ENCODE measurements at places on chromosomes 16 and 17. TPM values are rescaled to one million over a fixed set of nuclear protein-coding genes. Genes with fewer than 3 reads are reported as not detected.

Gene ZNF213
- 13.0 TPM for total RNA-seq

Gene FOXF1
- 0.29 TPM for total RNA-seq

Gene CLCN7
- total RNA-seq = 107 TPM

Gene SRCIN1
- total RNA-seq = 5.7 TPM

Gene CIBAR2
- not detected for total RNA-seq

Gene HID1
- 13.1 TPM for total RNA-seq

Gene TCAP
- 70.2 TPM for total RNA-seq

Gene GPR139
- total RNA-seq = not detected

Gene SECTM1
- 3.6 TPM for total RNA-seq

Gene SDR42E1
- 8.9 TPM for total RNA-seq

Gene HYDIN
- total RNA-seq = 17.9 TPM

Gene MMP25
- 4.4 TPM for total RNA-seq

Gene LGALS9
- total RNA-seq = 12.8 TPM

Gene PIRT
- not detected for total RNA-seq

Gene OR4D2
- not detected for total RNA-seq

Gene FBXL16
- 0.93 TPM for total RNA-seq

Gene C16orf54
- 1.4 TPM for total RNA-seq

Gene GNPTG
- 50.2 TPM for total RNA-seq

Gene SLC9A5
- total RNA-seq = 3.6 TPM

Gene AKTIP
- 54.3 TPM for total RNA-seq

Gene PLXDC1
- 11.9 TPM for total RNA-seq

Gene ZNF598
- 20.9 TPM for total RNA-seq

Gene CD300LB
- total RNA-seq = 0.82 TPM

Gene ATXN1L
- 25.4 TPM for total RNA-seq

Gene ASPHD1
- 1.3 TPM for total RNA-seq

Gene MYH1
- 1.5 TPM for total RNA-seq

Gene CDH8
- 20.0 TPM for total RNA-seq

Gene FOXC2
- total RNA-seq = 18.6 TPM

Gene RUNDC3A
- 6.0 TPM for total RNA-seq

Gene SKAP1
- 7.3 TPM for total RNA-seq

Gene FN3K
- 32.0 TPM for total RNA-seq

Gene RPL26
- 2,001 TPM for total RNA-seq

Gene EVPLL
- total RNA-seq = 1.9 TPM

Gene ADAD2
- 0.18 TPM for total RNA-seq

Gene ADAM11
- 3.0 TPM for total RNA-seq

Gene CCL7
- total RNA-seq = not detected

Gene C17orf113
- total RNA-seq = 6.7 TPM

Gene MYL11
- total RNA-seq = 1,522 TPM

Gene SAP30BP
- 38.3 TPM for total RNA-seq

Gene UMOD
- 637 TPM for total RNA-seq

Gene TPPP3
- 38.6 TPM for total RNA-seq

Gene KRT35
- total RNA-seq = 0.41 TPM

Gene ANKS4B
- 1.5 TPM for total RNA-seq

Gene CPHXL2
- not detected for total RNA-seq

Gene CREBBP
- 101 TPM for total RNA-seq

Gene PRSS36
- total RNA-seq = 0.76 TPM

Gene ENPP7
- 4.4 TPM for total RNA-seq

Gene ABCA8
- 33.5 TPM for total RNA-seq

Gene C1QL1
- 1.1 TPM for total RNA-seq

Gene ATP2A1
- 157 TPM for total RNA-seq

Gene APPBP2
- 47.0 TPM for total RNA-seq

Gene TLCD3B
- 1.5 TPM for total RNA-seq

Gene KRT39
- total RNA-seq = 0.18 TPM

Gene CBX4
- total RNA-seq = 19.4 TPM

Gene VMO1
- total RNA-seq = 1.9 TPM

Gene TMEM92
- 0.58 TPM for total RNA-seq

Gene NAGS
- 8.9 TPM for total RNA-seq

Gene CD79B
- total RNA-seq = 6.8 TPM

Gene FBXO39
- not detected for total RNA-seq

Measured in metanephros (tissue), 2 donors.